ENCODE measurements at places on chromosomes 1 and 21.
A peak's percentile ranks its signal among the peaks of the same experiment; 100 is the strongest.

DNA sequence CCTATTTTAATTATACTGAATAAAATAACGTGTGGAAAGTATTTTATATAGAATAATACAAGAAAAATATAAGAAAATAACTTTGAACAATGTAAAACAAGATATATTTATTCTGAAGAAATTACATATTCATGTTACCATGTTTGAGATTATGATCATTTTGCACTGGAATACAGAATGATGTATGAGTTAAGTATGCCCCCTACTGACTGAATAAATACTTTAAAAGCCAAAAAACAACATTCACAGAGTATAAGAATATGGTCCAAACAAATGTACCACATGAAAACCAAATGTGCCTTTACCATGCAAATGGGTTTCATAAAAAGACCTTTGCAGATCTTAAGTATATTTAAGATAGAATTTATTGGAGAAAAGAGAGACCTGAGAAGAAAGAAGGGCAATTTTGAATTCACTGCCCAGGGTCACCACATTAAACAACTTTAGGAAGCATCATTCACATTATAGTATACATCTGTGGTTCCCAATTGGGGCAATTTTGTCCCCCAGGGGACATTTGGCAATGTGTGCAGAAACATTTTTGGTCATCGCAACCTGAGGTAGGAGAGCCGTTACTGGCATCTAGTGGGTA, 136.6 kb upstream of the GFI1 start:
- DNase-seq = peak; percentile 4

- no peak for DNase-seq
Measured at GRCh38 chr1:184557423-184558347, 170.9 kb downstream of the C1orf21 start.

DNA sequence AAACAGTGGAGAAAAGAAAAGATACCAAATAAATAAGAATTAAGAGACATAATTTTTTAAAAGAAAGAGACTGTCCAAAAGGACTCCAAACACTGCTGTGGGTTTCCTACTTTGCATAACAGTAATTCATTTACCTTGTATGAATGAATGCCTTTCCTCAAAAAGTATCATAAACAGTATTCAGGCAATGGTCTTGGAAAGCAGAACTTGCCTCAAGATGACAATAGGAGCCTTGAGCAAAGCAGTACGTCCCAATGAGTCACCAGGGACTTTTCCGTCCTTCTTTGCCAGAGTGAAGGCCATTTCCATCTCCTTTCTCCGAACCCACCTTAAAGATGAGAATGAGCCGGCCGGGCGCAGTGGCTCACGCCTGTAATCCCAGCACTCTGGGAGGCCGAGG, 186.4 kb downstream of the ZBTB18 start:
- no peak for DNase-seq

DNA sequence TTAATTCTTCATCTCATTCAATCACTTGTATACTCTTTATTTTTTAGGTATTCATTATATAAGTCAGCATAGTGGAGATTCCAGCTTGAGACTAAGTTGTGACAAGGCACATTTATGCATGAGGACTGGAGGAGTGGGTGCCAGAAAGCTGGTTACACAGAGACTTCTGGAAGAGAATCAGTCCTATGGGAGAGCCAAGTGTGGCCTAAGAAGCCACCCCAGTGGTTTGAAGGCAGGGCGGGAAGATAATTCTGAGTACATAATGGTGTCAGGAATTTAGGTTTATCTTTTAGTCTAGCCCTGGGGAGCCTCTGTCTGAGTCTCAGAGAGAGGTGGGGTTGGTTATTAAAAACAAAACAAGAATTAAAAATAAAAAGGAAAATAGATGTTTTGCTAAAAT, 83.0 kb downstream of the SPAG17 start:
- peak; percentile 18 for DNase-seq

- no peak for DNase-seq
Measured at GRCh38 chr21:43274022-43274945, 105.5 kb downstream of the CRYAA start.

DNA sequence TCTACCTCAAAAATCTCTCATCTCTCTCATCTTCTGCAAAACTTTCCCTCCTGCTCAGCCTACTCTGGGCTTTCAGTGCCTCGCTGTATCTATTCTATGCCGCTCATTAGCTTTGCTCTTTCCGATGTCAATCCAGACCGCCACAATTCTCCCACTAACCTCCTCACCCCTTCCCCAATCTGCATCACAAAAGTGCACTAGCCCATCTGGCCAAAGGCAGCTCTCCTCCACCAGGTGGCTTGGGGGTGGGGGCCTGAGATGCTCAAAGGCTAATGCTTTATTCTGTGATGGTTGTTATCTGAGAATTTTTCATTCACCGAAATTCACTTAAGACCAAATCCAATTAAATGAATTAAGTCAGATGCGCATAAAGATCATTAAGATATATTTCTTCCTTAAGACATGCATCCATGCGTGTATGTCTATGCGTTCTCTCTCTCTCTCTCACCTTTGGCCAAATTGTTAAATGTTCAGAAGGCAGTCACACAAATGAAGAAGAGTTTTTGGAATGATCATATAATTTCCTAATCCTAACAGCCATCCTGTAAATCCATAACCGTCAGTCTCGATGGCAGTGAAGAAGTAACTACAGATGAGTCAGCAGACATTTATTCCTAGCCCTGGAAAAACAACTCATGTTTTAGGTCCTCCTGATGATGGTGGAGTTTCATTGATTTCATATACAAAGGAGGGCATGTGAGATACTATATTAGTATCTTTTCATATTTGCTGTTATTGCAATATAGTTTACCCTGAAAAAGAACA, 111.3 kb downstream of the C1orf21 start:
- DNase-seq = no peak

- DNase-seq = no peak
Measured at GRCh38 chr1:202214089-202214843, 20.7 kb downstream of the LGR6 start.

DNA sequence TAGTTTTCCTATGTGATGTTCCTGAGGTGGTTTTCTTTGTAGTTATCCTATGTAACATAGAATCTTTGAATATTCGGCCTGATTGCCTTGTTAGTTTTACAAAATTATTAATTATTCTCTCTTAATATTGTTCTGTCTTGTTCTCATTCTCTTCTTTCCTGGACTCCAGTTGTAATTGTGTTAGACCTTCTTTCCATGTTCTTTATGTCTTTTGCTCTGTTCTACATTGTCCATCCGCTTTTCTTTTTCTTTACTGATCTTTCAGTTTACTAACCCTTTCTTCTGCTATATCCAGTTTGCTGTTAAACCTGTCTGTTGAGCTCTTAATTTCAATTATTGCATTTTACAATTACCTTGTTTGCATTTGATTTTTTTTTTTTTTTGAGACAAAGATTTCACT, 89.3 kb downstream of the PEX14 start:
- no peak for DNase-seq

GRCh38 chr1:11341901-11342552, 69.0 kb downstream of the UBIAD1 start:
- DNase-seq = no peak

DNA sequence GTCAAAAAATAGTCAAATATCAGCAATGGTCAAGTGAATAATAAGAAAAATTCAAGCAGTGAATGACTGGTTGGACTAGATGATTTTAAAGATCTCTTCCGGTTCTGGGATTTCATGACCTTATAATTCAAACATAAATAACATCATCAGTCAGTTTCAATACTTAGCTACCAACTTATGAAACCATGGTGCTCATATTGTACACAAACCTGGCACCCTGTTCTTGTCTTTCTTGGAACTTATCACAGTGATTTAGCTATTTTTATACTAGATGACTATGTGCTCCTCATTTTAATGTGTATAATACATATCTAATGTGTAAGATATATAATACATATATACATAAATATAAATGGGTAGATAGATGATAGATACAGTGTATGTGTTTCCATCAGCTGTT, 156.9 kb downstream of the CLEC20A start:
- no peak for DNase-seq

DNA sequence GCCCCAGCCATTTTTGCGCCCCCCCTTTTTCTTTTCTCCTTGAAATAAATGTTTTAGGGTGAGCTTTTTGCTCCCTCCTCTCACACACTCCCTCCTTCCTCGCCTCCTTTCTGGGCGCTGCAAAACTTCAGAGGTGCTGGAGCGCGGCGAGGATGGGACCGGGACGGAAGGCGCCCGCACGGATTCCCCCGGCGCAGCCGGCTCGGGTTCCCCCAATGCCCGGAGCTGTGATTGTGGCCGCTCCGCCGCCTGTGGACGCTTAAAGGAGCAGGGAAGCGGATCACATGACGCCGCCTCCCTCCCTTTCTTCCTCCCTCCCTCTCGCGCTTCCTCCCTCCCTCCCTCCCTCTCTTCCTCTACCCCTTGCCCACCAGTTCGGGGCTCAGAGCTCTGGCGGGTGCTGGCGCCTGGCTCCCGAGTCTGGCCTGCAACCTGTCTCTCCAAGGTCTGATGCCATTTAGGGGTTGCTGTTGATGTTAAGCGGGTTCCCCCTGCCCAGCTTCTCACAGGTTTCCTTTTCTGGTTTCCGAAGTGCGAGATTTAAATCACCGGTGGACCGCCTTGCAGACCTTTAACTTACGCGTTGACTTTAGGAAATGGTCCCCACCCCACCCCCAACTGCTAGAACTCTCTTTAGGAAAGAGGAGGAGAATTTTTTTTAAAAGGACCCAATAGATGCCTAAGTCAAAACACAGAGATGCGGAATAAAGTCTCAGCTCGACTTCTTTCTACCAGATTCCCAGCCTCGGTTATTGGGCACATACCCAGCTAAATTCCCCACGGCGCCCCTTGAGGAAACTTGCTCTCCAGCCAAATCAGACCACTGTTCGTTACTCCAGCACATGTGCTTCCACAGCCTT, at the start of gene WLS:
WLS (minus strand) TSS at position 235 of the 860 bp plus-strand sequence; CDS start at position 11, 224 bp downstream.
- DNase-seq = peak; percentile 76

- no peak for DNase-seq
Measured at GRCh38 chr1:46070164-46070814, 62.1 kb downstream of the PIK3R3 start.

GRCh38 chr1:72697410-72697809, 415.1 kb upstream of the NEGR1 start:
- no peak for DNase-seq

GRCh38 chr1:117051224-117052064, 8.7 kb upstream of the TTF2 start:
- DNase-seq = peak; percentile 4

DNA sequence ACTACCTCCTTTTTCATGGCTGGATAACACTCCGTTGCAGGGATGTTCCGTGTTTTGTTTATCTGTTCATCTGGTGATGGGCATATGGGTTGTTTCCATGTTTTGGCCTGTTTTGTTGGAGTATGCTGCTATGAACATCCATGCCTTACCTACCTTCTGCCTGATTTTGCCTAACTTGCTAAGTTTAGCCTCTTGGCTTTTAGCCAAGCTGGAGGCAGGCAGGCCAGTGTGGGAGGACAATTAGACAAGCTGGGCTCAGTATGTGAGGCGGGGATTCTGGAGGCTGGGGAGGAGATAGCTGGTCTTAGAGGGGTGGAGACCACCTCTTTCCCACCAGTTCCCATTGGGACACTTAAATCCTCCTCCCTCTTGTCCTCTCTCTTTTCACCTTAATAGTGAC, 98.4 kb upstream of the WNT4 start:
- no peak for DNase-seq

DNA sequence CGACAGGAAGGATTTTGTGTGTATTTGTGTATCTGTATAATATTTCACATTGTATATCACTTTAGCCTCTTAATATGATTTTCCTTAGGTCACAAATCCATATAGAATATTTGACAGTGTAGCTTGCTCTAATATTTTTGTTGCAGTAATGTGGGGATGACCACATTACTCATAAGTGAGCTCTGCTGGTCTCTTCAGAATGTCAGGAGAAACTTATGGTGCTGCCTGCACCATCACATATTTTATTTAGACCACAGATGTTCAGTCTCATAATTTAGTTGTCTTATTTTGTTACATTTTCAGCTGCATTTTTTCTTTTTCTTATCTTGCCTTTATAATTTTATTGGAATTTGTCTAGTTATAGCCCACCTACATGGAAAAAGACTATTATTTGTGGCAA, 205.3 kb downstream of the PBX1 start:
- peak; percentile 49 for DNase-seq

- DNase-seq = peak; percentile 81
Measured at GRCh38 chr1:41639332-41639936, 155.0 kb upstream of the EDN2 start.
